T-helper 9 cell (primary cell): ENCODE measurements at places on chromosomes 13 and 19.

DNA sequence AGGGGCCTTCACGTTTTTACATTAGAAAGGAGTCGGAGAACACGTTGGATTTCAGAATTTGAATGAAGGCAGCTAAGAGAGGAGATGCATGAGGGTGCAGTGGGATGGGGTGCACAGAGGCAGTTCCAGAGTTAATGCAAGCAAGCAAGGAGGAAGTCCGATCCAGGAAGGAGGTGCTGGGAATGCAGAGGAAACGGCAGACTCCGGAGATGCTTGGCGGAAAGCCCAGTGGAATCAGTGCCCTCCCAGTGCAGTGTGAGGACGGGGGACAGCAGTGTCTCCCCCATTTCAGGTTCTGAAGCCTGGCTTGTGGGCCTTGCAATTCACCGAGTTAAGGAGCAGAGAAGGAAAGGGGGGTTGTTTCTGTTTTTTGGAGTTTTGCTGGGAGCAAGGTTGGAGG is 100.4 kb downstream of the COL4A2 start:
- no peak for DNase-seq

GRCh38 chr19:37933937-37934358 is 26.9 kb downstream of the SIPA1L3 start:
- no peak for DNase-seq

- no peak for DNase-seq
Observed at GRCh38 chr13:77981281-77981881, 62.8 kb upstream of the EDNRB start.

- DNase-seq: no peak
Observed at GRCh38 chr13:67101730-67102467, 128.2 kb downstream of the PCDH9 start.

DNA sequence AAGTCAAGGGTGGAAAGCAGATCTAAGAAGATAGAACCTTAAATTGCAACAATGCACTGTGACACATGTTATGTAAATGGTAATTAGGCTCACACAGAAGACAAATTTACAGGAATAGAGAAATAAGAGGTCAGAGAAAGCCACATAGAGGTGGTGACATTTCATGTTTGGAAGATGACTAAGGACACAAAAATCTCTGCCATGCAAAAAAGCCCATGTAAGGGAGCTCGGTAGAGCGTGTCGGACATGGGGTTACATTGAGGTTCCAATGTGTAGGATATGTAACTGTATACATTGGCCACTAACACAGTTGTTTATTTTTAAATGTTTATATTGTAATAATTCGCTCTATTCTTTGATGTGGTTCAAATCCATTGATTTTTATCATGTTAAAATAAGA is 33.7 kb downstream of the SUGT1 start:
- DNase-seq: no peak

- DNase-seq: no peak
Observed at GRCh38 chr13:113050734-113051431, 54.7 kb upstream of the F7 start.

- DNase-seq: no peak
Observed at GRCh38 chr13:21053231-21053630, 8.2 kb downstream of the LATS2 start.

GRCh38 chr19:44741841-44742329 is 6.6 kb upstream of the BCL3 start:
- no peak for DNase-seq

GRCh38 chr13:73548449-73548848 is 489.6 kb downstream of the KLF5 start:
- DNase-seq: no peak

GRCh38 chr19:1648459-1648849 is 4.0 kb downstream of the TCF3 start:
- no peak for DNase-seq

GRCh38 chr13:80757694-80758093 is 416.8 kb upstream of the SPRY2 start:
- no peak for DNase-seq

DNA sequence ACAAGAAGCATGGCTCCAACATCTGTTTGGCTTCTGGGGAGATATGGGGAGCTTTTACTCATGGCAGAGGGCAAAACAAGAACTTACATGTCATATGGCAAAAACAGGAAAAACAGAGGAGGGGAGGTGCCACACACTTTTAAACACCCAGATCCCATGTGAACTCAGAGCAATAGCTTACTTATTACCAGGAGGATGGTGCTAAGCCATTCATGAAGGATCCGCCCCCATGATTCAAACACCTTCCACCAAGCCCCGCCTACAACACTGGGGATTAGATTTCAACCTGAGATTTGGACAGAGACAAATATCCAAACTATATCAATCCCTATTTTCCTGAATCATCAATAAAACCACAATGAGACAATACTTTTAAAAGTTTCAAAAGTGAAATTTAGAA is 712.1 kb downstream of the PCDH9 start:
- no peak for DNase-seq
